ENCODE measurements at places on chromosomes 6 and 20. TPM values are rescaled to one million over a fixed set of nuclear protein-coding genes. Genes with fewer than 3 reads are reported as not detected.

The MCHR2 gene
- not detected for total RNA-seq

The PROKR2 gene
- total RNA-seq: not detected

The RFX6 gene
- not detected for total RNA-seq

GRCh38 chr20:2521369-2522305, 12.9 kb upstream of the ZNF343 start:
- peaks cover 5% of the 10 kb centered on the region for H3K4me1 ChIP-seq
- H3K27me3 ChIP-seq: no peaks in the 10 kb centered on the region
- no peak overlapping the region for H3K4me3 ChIP-seq
- no peaks in the 10 kb centered on the region for H3K36me3 ChIP-seq

DNA sequence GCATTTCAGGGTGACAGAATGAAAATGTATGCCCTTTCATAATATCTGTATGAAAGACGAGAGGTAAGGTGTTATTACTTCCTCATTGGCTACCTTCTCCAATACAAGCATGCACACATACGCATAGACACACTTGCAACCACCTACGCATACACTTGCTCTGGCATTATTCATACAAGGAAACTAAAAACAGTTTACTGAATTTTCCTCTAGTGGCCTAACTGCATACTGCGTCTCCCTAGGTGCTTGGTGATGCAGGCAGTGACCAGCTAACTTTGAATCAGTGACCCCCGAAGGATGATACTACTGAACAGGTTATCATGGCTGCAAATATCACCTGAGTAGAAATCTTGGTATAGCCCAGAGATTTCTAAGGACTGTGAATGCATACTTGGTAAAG, 593.1 kb downstream of the PKHD1 start:
- no peaks in the 10 kb centered on the region for H3K4me1 ChIP-seq
- H3K4me3 ChIP-seq: no peak overlapping the region
- no peaks in the 10 kb centered on the region for H3K27me3 ChIP-seq
- no peaks in the 10 kb centered on the region for H3K36me3 ChIP-seq

GRCh38 chr6:126123226-126123625, 136.9 kb downstream of the TRMT11 start:
- no peaks in the 10 kb centered on the region for H3K36me3 ChIP-seq
- H3K4me3 ChIP-seq: no peak overlapping the region
- no peak for DNase-seq
- H3K4me1 ChIP-seq: no peaks in the 10 kb centered on the region

GRCh38 chr6:7546383-7546782, 4.9 kb downstream of the DSP start:
- H3K27me3 ChIP-seq: peaks cover 49% of the 10 kb centered on the region
- no peaks in the 10 kb centered on the region for H3K36me3 ChIP-seq
- no peak for DNase-seq
- no peak overlapping the region for H3K4me3 ChIP-seq

- no peak for DNase-seq
- H3K4me1 ChIP-seq: no peaks in the 10 kb centered on the region
- H3K4me3 ChIP-seq: no peak overlapping the region
- H3K27me3 ChIP-seq: no peaks in the 10 kb centered on the region
- H3K36me3 ChIP-seq: no peaks in the 10 kb centered on the region
Observed at GRCh38 chr20:33110147-33110825, 30.8 kb downstream of the BPIFB4 start.

- no peaks in the 10 kb centered on the region for H3K36me3 ChIP-seq
- no peak overlapping the region for H3K4me3 ChIP-seq
- no peak for DNase-seq
- no peaks in the 10 kb centered on the region for H3K4me1 ChIP-seq
- H3K27me3 ChIP-seq: no peaks in the 10 kb centered on the region
- H3K27ac ChIP-seq: no peak overlapping the region
Observed at GRCh38 chr6:92806254-92806653, 613.1 kb downstream of the EPHA7 start.

DNA sequence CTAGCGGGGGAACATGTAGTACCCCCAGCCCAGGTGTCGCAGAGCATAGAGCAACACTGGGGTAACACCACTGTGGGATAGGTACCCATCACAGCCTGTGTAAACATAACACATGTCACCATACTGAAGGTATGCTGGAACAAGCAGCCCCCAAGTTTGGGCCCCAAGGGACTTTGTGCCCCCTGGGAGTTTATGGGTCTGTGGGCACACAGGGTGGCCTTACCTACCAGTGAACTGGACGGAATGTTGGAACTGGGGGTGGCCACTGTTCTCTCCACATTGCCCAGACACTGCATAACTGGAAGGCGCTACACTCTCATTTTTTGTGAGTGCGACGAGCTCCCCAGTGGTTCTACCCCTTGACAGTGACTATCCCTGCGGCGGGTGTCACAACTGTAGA, 28.5 kb downstream of the HDDC2 start:
- DNase-seq: no peak
- H3K27ac ChIP-seq: no peak overlapping the region
- H3K4me3 ChIP-seq: no peak overlapping the region
- no peaks in the 10 kb centered on the region for H3K27me3 ChIP-seq
- H3K36me3 ChIP-seq: peaks cover 49% of the 10 kb centered on the region
- H3K4me1 ChIP-seq: no peaks in the 10 kb centered on the region
